Cortex of kidney (tissue), 1 donor: ENCODE measurements at places on chromosomes 2 and 18.

- DNase-seq, result no peak
Observed at GRCh38 chr18:37672932-37673595, 107.5 kb upstream of the CELF4 start.

GRCh38 chr2:202286595-202286994, 21.0 kb downstream of the NOP58 start:
- DNase-seq, result no peak

GRCh38 chr2:205706769-205707381, 24.6 kb downstream of the NRP2 start:
- DNase-seq, result no peak

DNA sequence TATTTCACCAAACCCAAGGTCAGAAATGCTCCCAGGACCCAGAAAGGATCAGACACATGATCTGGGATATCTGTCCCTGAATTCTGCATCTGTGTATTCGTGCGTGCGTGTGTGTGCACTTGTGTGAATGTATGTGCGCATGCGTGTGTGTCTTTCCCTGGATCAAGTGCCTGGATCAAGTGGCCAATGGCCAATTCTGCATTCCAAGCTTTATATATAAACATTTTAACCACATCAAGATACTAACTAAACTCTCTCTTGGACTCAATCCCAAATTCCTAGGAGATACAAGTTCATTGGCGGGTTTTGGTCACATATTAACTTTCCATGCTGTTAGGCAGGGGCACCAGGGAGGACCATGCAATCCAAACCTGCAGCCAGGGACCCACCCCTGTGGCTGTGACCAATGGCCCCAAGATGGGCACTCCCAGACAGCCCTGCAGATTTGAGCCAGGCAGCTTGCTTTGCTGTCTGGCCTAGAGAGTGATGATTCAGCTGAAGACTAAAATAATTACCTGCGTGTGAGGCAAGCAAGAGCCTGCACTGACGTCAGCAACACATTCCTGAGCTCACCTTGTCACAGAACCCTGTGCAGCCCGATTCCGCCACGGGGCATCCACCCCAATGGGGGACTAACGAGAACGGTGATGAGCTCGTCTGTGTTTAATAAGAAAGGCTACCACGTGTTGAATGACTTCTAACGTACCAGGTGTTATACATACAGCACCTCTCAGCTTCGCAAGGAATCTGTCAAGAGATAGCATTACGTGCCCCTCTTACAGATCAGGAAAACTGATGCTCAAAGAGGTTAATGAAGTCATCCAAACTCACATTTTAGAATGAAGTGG, 45.3 kb upstream of the ROCK2 start:
- DNase-seq, result no peak

- no peak for DNase-seq
Observed at GRCh38 chr18:60534538-60534937, 162.0 kb upstream of the MC4R start.
